Karpas-422 (cell line): ENCODE measurements at places on chromosomes 13 and 19. TPM values are rescaled to one million over a fixed set of nuclear protein-coding genes. Genes with fewer than 3 reads are reported as not detected.

The ZNF98 gene
- not detected in 2 replicates for total RNA-seq

The FREM2 gene
- not detected in 2 replicates for total RNA-seq

The CDC42EP5 gene
- total RNA-seq, result not detected in 2 replicates

The PGLYRP2 gene
- total RNA-seq, result not detected in 2 replicates

The ACTN4 gene
- 54.6 and 106 TPM in 2 replicates for total RNA-seq

The MZF1 gene
- total RNA-seq, result 13.3 and 20.1 TPM in 2 replicates

GRCh38 chr19:36266375-36266961 lies 51.6 kb downstream of the ZNF146 start:
- H3K4me1 ChIP-seq, result no peaks in the 10 kb centered on the region
- no peaks in the 10 kb centered on the region for H3K36me3 ChIP-seq
- H3K4me3 ChIP-seq, result no peak overlapping the region
- H3K27me3 ChIP-seq, result no peaks in the 10 kb centered on the region

- DNase-seq, result no peak
- no peaks in the 10 kb centered on the region for H3K27me3 ChIP-seq
- no peak overlapping the region for H3K27ac ChIP-seq
- no peak overlapping the region for H3K4me3 ChIP-seq
- no peaks in the 10 kb centered on the region for H3K4me1 ChIP-seq
Measured at GRCh38 chr19:11066326-11066725, 22.9 kb upstream of the LDLR start.

- H3K36me3 ChIP-seq, result no peaks in the 10 kb centered on the region
- no peak overlapping the region for H3K4me3 ChIP-seq
- no peak for DNase-seq
Measured at GRCh38 chr19:28652765-28653164, 560.2 kb downstream of the UQCRFS1 start.

DNA sequence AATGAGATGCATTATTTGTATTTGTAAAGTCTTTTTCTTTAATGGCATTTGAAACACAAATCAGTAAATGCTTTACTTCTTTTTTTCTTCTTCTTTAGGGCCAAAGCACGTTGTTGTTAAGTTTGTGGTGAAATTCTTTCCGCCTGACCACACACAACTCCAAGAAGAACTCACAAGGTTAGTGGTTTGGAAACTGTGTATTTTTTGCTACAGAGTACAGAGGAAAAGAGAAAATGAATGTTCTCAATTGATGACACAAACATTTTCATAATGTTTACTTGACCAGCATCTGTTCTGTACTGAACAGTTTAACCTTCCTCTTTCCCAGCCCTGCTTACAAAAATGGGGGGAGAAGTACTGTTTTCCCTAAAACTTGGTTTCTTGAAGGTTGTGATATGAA lies 190.9 kb upstream of the RNF113B start:
- no peaks in the 10 kb centered on the region for H3K36me3 ChIP-seq
- H3K27ac ChIP-seq, result no peak overlapping the region
- H3K4me1 ChIP-seq, result no peaks in the 10 kb centered on the region
- H3K4me3 ChIP-seq, result no peak overlapping the region

DNA sequence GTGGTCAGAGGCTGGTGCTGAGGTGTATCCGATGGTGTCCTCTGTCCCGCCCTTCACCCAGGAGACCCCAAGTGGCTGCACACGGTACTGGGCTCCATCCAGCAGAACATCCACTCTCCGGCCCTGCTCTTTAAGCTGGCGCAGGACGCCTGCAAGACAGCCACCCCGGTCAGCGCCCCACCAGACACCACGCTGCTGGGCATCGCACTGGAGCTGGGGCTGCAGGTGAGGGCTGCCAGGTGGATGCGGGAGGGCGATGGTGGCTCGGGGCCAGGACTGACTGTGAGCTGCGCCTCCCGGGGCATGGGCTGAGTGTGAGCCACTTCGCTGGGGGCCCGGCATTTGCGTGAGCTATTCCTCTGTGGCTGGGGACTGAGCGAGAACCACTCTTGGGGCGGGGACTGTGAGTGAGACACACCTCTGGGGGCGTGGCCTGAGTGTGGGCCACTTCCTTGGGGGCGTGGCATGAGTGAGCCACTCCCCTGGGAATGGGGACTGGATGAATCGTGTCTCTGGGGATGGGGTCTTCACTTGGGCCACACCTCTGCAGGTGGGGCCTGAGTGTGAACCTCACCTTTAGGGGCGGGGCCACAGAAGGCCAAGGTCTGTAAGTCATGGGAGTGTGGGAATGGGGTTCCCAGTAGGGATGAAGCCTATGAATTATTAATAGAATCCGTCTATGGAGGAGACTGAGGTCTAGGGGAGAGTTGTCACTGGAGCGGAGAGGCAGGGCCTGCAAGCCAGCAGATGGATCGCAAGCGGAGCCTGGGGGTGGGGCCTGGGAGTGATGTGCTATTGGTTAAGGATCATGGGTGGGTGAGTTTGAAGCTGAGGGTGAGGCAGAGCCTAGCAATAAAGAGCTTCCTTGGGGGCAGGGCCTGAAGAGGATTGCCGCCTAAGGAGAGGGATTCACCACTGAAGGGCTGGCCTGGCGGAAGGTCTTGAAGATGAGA lies 30.5 kb downstream of the ZSWIM4 start:
- no peaks in the 10 kb centered on the region for H3K27me3 ChIP-seq
- peak; percentile 71 for DNase-seq
- no peak overlapping the region for H3K27ac ChIP-seq
- no peaks in the 10 kb centered on the region for H3K36me3 ChIP-seq

- no peak overlapping the region for H3K27ac ChIP-seq
- no peaks in the 10 kb centered on the region for H3K4me1 ChIP-seq
Measured at GRCh38 chr19:5106191-5106726, 137.3 kb downstream of the KDM4B start.

DNA sequence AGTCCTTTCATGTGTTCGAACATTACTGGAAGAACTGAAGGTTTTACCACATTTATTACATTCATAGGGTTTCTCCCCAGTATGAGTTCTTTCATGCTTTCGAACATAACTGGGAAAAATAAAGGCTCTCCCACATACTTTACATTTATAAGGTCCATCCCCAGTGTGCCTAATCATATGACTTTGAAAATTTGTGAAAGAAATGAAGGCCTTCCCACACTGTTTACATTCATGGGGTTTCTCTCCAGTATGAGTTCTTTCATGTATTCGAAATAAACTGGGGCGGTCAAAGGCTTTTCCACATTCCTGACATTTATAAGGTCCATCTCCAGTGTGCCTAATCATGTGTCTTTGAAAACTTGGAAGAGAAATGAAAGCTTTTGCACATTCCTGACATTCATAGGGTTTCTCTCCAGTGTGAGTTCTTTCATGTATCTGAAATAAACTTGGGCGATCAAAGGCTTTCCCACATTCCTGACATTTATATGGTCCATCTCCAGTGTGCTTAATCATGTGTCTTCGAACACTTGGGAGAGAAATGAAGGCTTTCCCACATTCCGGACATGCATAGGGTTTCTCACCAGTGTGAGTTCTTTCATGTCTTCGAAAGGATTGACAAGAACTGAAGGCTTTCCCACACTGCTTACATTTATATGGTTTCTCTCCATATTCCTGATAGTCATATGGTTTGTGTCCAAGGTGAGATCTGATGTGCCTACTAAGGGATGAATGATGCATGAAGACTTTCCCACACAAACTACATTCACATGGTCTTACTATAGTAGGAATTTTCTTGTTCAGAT lies 24.0 kb downstream of the ZNF564 start:
- no peak for DNase-seq
- no peaks in the 10 kb centered on the region for H3K27me3 ChIP-seq
- H3K36me3 ChIP-seq, result peaks cover 70% of the 10 kb centered on the region
- no peak overlapping the region for H3K27ac ChIP-seq
- peak overlapping the region; percentile 5; the same call in 1 of the 2 replicates for H3K4me3 ChIP-seq

DNA sequence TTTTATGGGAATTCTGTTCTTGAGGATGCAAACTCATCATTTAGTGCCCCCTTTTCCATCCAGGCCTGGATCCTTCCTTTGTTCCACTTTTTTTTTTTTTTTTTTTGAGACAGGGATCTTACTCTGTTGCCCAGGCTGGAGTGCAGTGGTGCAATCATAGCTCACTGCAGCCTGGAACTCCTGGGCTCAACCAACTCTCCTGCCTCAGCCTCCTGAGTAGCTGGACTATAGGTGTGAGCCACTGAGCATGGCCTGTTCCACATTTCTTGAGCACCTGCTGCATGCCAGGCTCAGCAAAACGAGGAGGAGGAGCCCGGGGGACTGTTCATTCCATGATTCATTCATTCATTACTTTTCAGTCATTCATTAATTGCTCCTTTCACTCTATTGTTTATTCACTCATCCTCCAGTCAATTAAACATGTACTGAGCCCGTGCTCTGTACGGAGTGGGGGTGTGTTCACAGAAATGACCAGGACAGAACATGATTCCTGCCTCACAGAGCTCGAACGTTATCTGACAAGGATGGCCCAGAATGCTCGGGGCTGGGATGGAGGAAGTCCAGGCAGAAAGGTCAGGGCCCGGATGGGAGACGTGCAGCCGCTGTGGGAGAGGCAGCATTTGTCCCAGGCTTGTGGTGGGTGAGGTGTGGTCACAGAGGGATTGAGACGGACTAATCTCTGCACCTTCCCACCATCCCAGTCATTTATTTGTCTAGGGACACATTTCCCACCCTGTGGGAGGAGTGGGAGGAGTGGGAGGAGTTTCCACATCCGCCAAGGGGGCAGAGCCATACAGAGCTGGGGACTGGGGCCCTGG lies 51.2 kb upstream of the SHKBP1 start:
- DNase-seq, result no peak
- peaks cover 35% of the 10 kb centered on the region for H3K4me1 ChIP-seq
- no peak overlapping the region for H3K27ac ChIP-seq
- no peak overlapping the region for H3K4me3 ChIP-seq
- H3K36me3 ChIP-seq, result no peaks in the 10 kb centered on the region

DNA sequence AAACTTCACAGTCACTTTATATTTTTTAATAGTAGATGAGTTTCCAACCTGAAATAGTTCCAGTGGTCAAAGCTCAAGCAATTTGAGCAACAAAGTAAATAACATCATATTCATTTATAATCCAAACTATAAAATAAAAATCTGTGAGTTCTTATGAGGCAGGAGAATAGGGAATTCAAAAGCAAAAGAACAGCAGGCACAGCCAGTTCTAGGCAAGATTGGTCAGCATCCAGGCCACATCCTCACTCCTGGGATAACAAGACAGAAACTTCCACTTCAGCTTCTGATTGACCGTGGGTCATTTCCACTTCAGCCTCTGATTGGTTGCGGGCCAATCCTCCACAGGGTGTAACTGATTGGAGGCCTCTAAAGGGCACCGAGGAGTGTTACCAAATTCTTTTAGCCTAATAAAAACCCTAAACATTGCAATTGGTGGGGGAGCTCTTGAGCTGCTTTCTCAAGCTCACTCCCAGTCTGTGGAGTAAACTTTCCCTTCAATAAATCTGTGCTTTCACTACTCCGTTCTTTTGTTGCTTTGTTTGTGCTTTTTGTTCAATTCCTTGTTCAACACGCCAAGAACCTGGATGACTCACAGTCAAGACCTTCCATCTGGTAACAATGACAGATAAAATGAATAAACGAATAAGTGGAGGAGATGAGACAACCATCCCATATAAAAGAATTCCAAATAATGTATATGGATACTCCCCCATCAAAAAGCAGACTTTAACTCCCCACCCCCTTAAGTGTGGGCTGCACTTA lies 42.6 kb upstream of the AMER2 start:
- no peaks in the 10 kb centered on the region for H3K36me3 ChIP-seq
- H3K4me1 ChIP-seq, result no peaks in the 10 kb centered on the region
- H3K27ac ChIP-seq, result no peak overlapping the region
- no peak for DNase-seq
- H3K27me3 ChIP-seq, result no peaks in the 10 kb centered on the region
- H3K4me3 ChIP-seq, result no peak overlapping the region

DNA sequence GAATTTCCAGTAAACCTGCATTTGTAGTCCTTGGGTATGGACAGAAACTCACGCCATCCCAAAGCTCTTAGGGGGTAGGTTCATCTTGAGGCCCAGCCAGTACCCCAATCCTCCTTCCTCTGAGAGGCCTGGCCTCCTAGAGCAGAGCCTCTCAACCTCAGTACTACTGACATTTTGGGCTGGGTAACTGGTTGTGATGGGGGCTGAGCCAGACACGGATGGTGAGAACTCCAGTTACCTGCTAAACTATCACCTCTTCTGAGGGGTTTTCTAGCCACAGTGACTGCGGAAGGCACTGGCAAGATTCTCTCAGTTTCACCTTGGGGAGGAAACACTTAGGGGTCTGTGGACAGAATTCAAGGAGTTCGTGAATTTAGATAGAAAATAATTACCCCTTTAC lies 156.2 kb downstream of the CACNA1A start:
- no peak overlapping the region for H3K4me3 ChIP-seq
- no peaks in the 10 kb centered on the region for H3K36me3 ChIP-seq
- no peaks in the 10 kb centered on the region for H3K4me1 ChIP-seq
- H3K27ac ChIP-seq, result no peak overlapping the region
- no peaks in the 10 kb centered on the region; the same call in 1 of the 2 replicates for H3K27me3 ChIP-seq
- DNase-seq, result no peak

GRCh38 chr19:29812881-29813275 lies 1.1 kb downstream of the CCNE1 start:
- H3K4me3 ChIP-seq, result peak overlapping the region; percentile 79
- peak overlapping the region; percentile 5; the same call in 1 of the 2 replicates for H3K27ac ChIP-seq

DNA sequence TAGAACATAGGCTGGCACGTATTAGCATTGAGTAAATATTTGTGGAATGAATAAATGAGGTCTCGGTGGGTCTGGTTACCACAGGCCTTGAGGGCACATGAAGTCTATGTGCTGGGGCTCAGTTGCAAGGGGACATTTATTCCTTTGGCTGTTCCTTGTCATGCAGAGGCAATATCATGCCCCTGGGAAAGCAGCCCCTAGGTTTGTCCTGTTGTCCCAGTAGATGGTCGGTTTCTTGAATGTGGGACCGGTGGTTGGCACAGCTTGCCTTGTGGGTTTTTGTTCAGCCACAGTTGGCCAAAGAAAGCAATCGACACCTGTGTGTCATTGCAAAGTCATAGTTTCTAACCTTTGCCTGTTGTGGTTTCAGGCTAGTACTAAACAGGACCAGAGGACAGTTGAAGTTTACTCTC lies 24.7 kb upstream of the GPR183 start:
- H3K36me3 ChIP-seq, result peaks cover 9% of the 10 kb centered on the region; the same call in 1 of the 2 replicates
- H3K27me3 ChIP-seq, result no peaks in the 10 kb centered on the region
- peaks cover 70% of the 10 kb centered on the region for H3K4me1 ChIP-seq
- no peak for DNase-seq
- no peak overlapping the region for H3K4me3 ChIP-seq

DNA sequence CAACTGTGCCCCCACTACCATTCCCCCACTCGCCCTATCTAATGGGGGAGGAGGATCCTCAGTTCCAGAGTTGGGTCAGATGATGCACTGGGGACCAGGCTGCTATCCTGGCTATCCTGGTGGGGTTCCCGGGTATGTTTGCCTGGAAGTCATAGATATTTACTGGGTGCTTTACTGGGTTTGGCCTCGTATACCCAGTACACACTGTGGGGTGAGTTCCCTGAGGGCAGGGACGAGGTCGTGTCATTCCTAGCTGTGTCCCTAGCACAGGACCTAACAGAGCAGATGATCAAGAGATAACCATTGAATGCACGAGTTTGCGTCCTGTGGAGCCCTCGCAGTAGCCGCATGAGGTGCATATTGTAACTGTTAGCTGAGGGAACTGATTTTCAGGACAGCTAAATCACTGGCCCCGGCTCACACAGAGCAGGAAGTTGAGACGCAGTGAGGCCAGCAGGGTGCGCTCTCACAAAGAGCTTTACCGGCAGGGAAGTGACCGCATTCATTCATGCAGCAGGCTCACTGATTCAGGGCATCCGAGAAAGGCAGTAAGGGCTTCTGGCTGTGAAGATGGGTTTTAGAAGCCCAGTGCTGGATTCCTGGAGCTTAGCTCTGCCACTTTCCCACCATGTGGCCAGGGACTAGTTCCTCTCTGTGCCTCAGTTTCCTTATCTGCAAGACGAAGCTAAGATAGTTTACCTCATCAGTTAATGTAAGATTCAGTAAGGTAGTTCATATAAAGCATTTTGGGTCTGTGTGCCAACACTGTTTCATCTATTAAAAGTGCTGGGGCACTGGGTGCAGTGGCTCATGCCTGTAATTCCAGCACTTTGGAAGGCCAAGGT lies 6.0 kb downstream of the RUVBL2 start:
- no peak overlapping the region for H3K27ac ChIP-seq
- peaks cover 7% of the 10 kb centered on the region for H3K4me1 ChIP-seq
